ENCODE measurements at places on chromosomes 4 and X.

DNA sequence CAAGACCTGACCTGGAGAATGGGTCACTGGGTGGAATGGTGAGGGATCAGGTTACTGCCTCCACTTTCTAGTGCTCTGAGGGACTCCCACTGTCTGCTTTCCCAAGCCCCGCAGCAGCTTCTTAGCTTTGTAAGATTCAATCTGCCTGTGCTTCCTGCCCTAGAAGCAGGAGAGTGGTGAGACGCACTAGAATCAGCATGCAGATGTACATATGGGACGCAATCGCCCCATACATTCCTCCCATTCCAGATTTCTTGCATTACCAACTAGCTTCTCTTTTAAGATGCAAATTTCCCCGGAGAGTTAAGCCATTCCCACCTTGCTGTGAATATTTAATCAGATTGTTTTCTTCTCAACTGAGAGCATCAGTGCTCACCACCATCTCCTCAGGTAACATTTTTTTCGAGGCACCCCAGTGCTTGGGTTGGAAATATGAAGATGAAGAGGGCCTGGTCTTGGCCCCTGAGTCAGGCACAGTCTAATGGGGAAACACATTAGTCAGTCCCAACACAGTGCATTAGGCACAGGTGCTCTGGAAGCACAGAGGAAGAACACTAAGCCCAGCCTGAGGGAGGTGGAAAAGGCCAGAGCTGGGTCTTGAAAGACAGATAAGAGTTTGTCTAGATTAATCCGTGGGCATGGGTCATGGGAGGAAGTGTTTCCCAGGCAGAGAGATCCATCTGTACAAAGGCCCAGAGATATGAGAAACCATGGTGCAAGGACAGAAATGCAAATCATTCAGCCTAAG is 66.7 kb upstream of the PRPS1 start:
- DNase-seq, result peak; percentile 71

GRCh38 chr4:14178421-14178820 is 550.9 kb upstream of the BOD1L1 start:
- peak; percentile 41 for DNase-seq

GRCh38 chr4:141352909-141353525 is 132.3 kb downstream of the ZNF330 start:
- peak; percentile 90 for DNase-seq

GRCh38 chr4:56755901-56756300 is 65.6 kb downstream of the SPINK2 start:
- peak; percentile 14 for DNase-seq

- peak; percentile 10 for DNase-seq
Observed at GRCh38 chrX:51608126-51608525, 10.6 kb downstream of the CENPVL3 start.

- DNase-seq, result no peak
Observed at GRCh38 chrX:136555694-136556093, 23.7 kb downstream of the VGLL1 start.

- peak; percentile 82 for DNase-seq
Observed at GRCh38 chrX:132909643-132910042, 48.8 kb downstream of the HS6ST2 start.

DNA sequence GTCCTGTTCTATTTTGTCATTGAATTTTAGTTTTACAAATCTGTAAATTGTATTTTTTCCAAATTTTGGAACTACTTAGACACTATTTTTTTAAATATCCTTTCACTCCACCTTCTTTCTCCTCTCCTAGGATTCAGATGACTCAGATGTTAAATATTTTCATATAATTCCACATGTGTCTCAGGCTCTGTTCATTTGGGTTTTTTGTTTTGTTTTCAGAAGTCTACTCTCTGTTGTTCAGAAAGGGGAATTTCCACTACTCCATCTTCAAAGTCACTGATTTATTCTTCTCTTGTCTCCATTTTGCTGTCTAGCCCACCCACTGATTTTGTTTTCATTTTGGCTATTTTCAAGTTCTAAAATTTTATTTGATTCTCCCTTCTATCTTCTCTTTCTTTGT is 264.0 kb upstream of the SLIT2 start:
- peak; percentile 78 for DNase-seq

- no peak for DNase-seq
Observed at GRCh38 chr4:123675567-123675966, 279.0 kb downstream of the SPRY1 start.

DNA sequence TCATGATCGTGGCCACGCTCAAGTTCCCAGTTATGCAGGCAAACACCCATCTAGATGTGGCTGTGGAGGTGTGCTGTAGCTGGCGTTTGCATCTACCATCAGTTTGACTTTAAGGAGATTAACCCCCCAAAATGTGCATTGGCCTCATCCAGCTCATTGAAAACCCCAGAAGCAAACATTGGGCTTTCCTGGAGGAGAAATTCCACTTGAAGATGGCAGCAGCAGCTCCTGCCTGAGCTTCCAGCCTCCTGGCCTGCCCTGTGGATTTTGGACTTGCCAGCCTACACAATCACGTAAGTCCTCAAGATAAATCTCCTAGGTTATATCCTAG is 30.2 kb upstream of the SLC25A6 start:
- no peak for DNase-seq

- no peak for DNase-seq
Observed at GRCh38 chr4:173124209-173124865, 44.3 kb upstream of the GALNT7 start.

DNA sequence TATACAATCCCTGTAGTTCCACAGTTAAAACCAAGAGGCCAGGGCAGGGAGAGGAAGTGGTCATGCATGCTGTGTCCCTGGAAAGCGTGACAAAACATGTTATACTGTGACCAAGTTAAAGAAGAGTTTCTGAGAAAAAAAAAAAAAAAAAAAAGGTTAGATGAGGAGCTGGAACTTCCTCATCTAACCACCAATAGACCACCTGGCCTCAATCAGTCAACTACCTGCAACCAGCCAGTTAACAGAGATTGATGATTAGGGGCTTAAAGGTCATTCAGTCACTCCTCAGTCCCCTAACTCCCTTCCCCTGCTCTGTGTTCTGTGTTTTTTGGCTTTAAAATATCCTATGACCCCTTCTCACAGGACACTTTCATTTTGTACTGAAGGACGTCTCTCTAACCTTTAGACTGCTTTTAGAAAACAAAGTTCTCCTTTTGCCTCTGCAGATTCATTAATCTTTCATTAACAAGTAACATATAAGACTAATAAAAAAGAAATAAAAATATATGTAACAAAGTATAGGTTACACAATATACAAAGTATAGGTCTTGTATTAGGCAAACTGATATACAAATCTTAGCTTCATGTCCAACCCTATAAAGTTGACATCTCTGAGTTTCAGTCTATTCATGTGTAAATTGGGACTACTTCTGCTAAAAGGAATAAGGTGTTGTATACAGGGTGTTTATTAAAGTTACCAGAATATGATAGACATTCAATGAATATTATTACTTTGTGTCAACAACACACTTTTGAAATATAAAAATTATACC is 179.1 kb upstream of the NDST4 start:
- DNase-seq, result no peak

- peak; percentile 48 for DNase-seq
Observed at GRCh38 chr4:55906989-55907388, 41.8 kb upstream of the CEP135 start.

DNA sequence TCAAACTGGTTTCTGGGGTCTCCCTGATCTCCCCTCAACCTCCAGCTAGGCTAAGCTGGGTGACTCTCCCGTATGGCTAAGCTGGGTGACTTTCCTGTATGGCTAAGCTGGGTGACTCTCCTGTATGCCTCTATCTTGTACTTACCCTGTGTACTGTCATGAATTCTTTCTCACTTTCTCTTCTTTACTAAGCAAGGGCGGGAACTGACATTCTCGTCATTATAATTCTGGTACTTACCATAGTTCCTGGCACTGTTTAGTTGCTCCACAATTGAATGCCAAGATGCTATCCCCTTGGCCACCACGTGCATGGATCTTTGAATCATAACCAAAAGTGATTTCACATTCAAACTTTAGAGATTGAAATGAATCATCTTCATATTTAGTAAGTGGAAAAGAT is 8.8 kb downstream of the INTU start:
- DNase-seq, result peak; percentile 25

- no peak for DNase-seq
Observed at GRCh38 chrX:19807414-19807813, 80.0 kb downstream of the SH3KBP1 start.

DNA sequence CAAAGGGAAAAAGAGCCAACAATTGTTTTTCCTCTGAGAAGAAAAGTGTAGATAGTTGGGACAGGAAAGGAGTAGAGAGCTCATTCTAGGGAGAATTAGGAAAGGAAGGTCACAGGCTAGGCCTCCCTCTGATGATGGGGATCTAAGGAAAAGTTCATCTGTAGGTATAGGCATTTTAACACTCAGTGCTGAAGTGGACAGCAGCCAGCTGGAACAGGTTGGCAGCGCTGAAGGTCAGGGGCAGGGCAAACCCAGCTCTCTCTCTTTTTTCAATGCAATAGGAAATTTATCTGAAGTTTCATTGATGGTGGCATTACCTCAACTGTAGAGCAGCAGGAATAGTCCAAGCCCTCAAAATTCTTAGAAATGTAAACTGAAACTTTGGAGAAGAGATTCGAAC is 98.5 kb upstream of the ETNPPL start:
- DNase-seq, result no peak

GRCh38 chr4:83536362-83537272 is 709 bp downstream of the GPAT3 start:
- no peak for DNase-seq

- DNase-seq, result no peak
Observed at GRCh38 chrX:100449696-100450608, 39.9 kb upstream of the PCDH19 start.

DNA sequence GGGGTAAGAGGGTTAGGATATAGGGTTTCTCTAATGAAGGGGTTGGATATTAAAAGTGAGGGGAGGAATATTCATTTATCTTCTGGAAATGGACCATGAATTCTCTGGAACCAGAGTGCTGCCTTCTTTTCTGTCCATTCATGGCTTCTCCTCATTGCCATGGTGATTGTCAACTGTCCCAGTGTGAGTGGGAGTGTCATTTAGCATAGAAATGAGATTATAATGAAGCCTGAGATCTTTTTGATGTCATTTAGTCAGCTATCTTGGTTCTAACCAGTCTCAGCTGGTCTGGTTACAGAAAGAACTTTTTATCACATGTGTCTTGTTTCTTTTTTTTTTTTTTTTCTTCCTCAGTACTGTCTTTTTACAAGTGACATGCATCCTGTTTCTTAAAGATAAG is 497.3 kb upstream of the PITX2 start:
- DNase-seq, result no peak

DNA sequence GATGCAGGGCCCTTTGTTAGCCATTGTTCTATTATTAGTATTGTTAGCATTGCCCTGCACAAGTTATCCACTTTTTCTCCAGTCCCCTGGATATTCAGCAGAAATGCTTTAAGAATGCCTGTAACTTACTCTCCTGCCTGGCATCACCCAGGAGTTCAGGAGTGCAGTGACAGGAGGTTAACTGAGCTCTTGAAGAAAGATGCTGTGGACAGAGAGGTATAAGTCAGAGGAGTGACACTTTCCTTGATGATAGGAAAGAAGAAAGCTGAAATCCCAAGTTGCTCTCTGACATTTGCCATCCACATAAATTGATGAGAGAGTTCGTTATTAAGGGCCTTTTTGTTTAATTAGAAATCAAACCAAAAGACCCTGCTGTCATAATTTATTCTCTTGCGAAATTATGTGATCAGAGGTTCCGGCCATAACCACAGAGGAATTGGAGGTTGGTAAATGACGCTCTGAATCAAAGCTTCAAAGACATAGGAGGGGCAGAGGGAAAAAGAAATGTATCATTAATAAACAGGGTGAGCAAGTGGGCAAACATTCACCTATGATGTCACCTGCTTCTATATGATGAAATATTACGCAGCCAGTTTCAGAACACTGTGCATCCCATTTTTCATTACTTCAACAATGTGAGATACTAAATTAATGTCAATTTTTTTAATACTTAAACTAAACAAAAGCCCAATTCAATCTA is 230.2 kb upstream of the JADE1 start:
- DNase-seq, result no peak

GRCh38 chr4:170423137-170423536 is 333.4 kb upstream of the AADAT start:
- peak; percentile 94 for DNase-seq

- DNase-seq, result no peak
Observed at GRCh38 chr4:104446431-104447278, 48.0 kb downstream of the CXXC4 start.

DNA sequence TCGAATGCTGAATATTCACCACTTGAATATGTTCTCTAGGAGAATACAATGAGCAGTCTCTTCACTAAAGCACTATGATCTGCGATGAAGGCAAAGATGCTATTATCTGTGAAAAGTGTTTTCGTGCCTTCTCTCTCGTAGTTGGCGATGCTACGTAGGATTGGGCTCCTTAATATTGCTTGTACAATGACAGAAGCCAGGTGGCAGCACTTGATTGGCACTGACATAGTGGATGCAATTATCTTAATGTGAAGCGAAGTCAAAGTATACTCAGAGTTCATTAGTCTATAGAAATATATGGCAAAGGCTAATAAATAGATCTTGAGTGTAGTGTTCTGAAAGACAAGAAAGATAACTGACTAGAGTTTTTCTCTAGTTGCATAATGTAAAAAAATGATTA is 1135.7 kb upstream of the AGA start:
- DNase-seq, result no peak

GRCh38 chr4:145048817-145049216 is 49.2 kb downstream of the ANAPC10 start:
- peak; percentile 24 for DNase-seq

- peak; percentile 11 for DNase-seq
Observed at GRCh38 chrX:78029663-78030062, 60.2 kb upstream of the PGAM4 start.

DNA sequence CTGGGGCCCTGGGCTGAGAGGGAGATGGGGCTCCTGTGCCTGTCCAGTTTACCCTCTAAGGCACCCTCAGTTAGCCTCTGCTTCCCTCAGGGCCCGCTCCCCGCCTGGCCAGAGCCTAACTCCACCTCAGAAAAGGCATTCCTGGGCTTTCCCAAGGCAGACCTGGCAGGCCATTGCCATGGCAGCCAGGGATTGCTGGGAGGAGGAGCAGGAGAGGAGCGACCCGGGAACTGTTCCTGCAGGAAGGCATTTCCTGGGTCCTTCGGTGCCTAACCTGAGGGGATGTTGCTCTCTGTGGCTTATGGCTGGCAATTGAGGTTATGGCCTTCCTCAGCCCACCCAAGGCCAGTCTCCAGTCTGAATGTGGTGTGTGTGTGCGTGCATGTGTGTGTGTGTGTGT is 131.3 kb downstream of the PJA1 start:
- no peak for DNase-seq

GRCh38 chrX:70970482-70970995 is 39.6 kb upstream of the SLC7A3 start:
- peak; percentile 7 for DNase-seq

GRCh38 chrX:96907516-96908272 is 24.0 kb downstream of the RPA4 start:
- no peak for DNase-seq

DNA sequence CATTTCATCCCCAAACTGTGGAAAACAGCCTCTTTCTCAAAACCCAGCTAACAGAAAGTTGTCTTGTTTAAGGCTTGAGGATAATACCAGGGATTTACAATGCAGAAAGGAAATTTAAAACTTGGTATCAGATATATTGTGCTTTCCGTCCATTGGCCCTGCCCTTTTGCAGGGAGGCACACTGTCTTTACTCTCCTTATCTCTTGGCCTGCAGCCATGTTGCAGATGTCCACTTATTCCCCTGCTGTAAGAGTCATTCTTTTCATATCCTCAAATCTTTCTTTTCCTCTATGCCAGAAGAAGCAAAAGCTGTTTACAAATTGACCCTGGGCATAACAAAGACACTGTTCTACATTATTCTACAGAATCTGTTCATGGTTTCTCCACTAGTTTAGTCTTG is 75.6 kb upstream of the DYNLT3 start:
- DNase-seq, result no peak

GRCh38 chrX:19893727-19894126 is 6.3 kb upstream of the SH3KBP1 start:
- peak; percentile 53 for DNase-seq

- DNase-seq, result no peak
Observed at GRCh38 chr4:7823416-7823824, 116.2 kb downstream of the AFAP1 start.
